ENCODE measurements at places on chromosomes 5 and 9.

GRCh38 chr9:34451545-34451944, 6.8 kb downstream of the FAM219A start:
- peak; percentile 24 for DNase-seq

DNA sequence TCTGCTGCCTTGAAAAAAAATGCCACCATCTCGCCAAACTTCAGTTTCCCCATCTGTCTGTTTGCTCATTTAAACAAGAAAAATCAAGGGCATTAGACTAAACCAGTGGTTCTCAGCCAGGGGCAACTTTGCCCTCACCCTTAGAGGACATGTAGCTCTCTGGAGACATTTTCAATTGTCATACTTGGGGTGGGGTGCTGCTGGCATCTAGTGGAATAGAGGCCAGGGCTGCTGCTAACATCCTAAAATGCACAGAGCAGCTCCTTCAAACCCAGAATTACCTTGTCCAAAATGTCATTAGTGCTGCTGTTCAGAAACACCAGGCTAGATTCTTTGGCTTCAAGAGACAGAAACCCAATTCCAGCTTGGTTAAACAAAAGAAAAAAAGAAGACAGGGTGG, 71.1 kb upstream of the FOXE1 start:
- no peak for DNase-seq

GRCh38 chr9:110077925-110078324, 130.0 kb downstream of the C9orf152 start:
- no peak for DNase-seq

GRCh38 chr9:79817438-79818004, 245.8 kb downstream of the TLE4 start:
- no peak for DNase-seq

DNA sequence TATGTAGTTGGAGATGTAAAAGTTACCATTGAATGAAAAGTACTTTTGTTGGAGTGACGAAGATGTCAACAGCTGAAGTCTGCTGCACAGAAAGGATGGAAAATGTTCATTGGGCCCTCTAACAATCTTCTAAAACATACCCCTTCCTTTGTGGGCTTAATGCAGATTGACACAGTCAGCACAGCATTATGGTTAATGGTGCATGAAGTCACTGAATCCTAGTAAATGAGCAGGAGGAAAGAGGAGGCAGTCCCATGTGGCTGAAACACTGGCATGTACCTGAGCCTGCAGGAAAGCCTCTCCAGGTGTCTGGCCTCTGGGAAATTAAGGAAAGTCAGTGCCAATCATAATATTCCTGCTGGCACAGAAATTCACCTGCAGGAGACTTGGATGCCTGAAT, 153.8 kb downstream of the ARL15 start:
- no peak for DNase-seq

DNA sequence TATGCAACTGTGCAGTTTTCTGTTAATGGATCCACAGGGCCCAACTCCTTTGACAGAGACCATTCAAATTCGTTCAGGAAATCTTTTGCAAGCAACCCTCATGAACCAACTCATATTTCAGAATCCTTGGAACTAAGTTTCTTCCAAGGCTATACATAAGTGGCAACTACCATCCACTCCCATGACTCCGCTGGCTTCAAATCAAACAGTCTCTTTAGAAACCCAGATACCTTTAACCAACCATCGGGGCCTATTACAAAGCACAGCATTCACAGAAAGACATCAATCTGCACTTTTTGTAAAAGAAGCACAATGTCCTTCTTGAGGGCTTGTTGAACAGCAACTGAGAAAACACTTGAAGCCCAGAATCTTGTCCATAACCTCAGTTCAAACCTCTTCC, 526.9 kb downstream of the DTWD2 start:
- no peak for DNase-seq

DNA sequence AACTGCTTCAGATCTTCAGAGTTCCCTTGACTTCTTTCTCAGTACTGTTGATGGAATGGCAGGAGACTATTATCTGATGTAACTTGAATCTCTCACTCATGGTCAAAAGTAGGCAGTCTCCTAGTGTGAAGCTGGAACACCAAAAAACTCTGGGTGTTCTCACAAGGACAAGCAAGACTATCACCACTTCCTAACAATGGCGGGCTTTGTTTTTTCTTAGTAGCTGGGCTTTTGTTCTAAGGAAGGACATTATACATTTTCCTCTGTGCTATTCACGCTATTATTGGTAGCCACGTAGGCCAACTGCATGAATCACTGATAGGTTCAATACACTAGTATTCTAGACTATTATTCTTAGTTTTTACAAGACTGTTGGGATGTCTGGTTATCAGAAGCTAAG, 67.7 kb upstream of the ATG10 start:
- DNase-seq = no peak

DNA sequence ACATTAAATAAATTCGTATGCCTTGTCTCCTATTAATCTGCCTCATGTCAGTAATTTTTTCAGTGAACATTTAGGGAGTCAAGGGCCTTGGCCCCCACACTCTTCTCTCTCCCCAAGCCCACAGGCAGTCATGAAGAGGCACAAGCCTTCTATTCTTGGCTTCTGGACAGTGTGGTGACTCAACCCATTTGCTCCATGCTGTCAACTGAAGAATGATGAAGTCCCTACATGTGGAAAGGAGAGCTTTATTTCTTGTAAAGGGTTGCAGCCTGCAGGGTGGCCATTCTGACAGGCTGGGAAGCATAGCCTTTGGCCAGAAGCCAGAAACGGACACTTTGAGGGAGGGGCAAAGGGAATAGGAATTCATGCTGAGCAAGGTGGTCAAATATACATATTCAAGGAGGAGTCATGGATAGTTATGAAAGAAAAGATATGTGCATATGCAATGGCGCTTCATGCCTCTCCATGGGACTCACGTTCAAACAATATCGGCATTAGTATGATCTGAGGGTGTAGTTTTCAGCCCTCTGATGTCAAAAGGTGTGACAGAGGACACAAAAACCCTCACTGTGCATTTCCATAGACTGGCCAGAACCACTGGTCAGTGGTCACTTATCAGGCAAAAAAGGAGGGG, 31.3 kb downstream of the ANKRA2 start:
- DNase-seq = no peak

- no peak for DNase-seq
Measured at GRCh38 chr5:65749956-65750355, 28.0 kb downstream of the NLN start.

DNA sequence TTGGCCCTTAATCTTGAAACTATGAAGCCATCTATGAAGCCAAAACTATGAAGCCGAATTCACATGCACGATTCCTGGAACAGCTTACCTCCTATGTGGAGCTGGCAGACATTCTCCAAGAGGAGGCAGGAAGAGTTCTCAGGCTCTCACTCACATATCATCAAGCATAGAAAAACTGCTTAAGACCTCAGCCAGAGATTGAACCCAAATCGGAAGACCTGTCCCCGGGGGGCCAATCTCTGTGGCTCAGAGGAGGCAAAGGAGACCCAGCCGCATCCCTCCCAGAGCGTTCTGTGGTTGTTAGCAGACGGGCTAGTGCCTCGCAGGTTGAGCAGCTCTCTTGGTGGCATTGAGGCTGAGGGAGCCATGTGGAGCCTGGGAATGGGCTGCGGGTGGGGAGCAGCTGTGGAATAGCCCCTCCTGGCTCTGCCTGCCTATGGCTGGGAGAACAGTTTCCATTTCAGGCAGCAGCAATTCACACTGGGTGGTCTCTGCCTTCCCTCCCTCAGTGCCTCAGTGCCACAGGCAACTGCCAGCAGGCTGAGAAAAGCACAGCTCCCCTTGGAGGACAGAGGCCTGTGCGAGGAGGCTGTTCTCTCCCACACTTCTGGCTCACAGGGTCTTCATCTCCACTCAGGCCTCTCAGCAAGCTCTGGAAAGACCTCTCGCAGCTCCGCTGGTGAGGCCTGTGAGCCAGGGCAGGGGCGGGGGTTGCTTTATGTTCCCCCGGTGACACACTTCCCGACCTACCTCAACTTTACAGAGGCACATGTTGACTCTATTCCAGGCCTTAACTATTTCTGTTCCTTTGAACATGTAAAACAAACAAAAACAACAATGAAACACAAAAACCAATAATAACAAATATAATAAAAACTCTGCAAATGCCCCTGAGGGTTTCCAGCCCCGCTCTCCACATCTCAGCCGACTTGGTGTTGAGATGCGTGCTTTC, 17.4 kb upstream of the TMEM174 start:
- DNase-seq = no peak

DNA sequence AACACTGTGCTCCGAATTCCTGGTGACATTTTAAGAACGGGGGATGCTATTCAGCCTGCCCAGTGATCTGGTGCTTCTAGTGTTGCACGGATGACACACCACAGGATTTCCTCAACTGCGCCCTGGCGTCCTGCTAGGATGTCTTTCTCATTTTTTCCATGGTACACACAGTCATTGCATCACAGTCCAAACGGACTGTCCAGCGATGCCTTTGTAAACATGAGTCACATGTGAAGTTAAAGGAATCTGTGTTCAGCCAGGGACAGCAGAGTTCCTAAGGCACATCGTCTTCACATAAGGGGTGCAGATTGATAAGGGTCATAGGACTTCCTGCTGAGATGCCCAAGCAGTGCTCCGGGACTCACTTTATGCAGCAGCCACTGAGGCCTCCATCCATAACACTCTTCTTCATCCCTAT, 9.3 kb upstream of the PTPN3 start:
- DNase-seq = no peak

DNA sequence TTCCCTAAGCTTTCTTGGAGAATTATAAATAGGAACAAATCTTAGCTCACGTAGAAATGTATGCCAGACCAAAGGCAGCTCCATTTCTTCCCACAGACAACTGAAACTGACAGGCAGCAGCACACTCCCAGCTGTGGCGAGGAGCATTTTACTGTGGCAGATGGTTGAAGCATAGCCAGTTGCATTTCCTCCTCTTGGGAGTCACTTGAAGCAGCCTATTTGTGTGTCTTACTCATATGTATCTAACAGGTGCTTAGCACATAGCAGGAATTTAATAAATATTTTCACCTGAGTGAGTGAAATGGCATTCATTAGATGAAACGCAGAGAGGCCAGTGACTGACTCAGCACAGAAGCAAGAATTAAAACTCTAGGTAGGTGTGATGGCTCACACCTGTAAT, 12.3 kb upstream of the MTMR12 start:
- DNase-seq = no peak

DNA sequence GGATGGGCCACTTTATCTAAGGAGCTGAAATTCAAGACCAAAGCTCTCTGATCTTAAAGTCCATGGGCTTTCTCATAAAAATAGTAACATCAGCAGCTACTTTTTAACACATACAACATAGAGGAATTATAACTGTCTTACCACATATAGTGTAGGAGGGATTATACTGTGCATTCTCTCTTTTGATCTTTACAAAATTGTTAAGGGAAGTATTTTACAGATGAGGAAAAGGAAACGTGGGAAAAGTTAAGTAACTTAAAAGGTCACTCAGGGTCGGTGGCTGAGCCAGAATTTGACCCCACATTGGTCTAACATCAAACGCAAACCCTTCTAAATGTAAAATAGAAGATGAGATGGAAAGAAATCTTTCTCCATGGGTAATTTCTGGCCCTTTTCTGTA, 38.4 kb downstream of the ZNF608 start:
- DNase-seq = no peak

GRCh38 chr5:2112173-2113025, 229.7 kb upstream of the IRX4 start:
- DNase-seq = no peak

GRCh38 chr5:124643336-124643735, 103.1 kb downstream of the ZNF608 start:
- DNase-seq = no peak

DNA sequence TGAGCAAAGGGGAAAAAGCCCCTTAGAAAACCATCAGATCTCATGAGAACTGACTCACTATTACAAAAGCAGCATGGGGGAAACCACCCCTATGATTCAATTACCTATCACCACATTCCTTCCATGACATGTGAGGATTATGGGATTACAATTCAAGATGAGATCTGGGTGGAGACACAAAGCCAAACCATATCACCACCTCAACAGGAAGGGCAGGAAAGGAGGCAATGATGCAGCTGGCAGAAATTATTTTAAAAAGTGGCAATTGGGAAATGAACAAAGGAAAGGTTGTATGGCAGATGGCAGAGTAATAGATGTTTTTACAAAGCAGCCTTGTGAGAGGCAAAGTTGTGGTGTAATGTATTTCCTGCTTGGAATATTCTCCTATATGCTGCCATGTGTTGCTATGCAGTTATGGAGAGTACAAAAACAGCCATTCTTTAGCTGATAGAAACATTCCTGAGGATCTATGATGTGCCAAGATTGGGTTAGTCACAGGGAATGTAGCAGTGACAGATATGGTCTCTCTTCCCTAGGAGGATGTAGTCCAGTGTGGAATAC, 138.8 kb downstream of the SMC2 start:
- no peak for DNase-seq

DNA sequence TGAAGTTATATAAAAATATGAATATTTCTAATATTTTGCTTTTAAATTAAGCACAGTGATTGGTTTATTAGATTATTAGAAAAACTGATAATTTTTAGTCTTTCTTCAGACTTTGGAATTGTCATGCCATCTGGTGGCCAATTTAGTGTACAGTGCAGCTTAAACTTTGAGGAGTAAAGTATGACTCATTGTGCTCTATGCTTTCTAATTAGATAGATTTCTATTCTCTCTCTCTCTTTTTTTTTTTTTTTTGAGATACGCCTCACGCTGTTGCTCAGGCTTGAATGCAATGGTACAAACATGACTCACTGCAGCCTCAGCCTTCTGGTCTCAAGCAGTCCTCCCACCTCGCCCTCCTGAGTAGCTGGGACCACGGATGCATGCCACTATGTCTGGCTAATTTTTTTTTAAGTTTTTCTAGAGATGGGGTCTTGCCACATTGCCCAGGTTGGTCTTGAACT, 42.1 kb upstream of the GPR21 start:
- peak; percentile 21 for DNase-seq

- DNase-seq = no peak
Measured at GRCh38 chr9:4592886-4593285, 69.2 kb upstream of the PLPP6 start.

DNA sequence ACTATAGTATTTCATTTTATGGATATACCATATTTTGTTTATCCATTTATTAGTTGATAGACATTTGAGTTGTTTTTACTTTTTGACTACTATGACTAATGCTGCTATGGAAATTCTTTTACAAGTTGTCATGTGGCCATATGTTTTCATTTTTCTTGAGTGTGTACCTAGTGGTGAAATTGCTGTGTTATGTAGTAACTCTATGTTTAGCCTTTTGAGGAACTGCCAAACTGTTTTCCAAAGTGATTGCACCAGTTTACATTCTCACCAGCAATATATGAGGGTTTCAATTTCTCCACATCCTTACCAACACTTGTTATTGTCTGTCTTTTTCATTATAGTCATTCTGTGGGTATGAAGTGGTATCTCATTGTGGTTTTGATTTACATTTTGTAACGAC, 75.4 kb downstream of the GRIA1 start:
- no peak for DNase-seq

Measured in activated T-cell treated with anti-CD3 and anti-CD28 coated beads for 48 hours (primary cell).